GM12878 (cell line): ENCODE measurements at places on chromosomes 11 and 22.

DNA sequence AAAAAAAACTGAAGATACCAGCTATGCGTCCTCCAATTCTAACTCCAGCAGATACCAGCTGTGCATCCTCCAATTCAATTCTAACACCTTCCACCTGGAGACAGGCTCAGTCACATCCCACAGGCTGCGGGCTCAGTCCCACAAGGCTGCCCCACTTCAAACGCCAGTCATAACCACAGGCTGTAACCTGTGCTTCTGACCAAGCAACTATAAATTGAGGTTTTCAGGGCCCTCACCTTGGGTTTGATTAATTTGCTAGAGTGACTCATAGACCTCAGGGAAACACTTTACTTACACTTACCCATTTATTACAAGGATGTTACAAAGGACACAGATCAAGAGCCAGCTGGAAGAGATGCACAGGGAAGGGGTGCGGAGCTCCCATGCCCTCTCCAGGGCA lies 32.4 kb upstream of the MSANTD2 start:
- no peak for DNase-seq

DNA sequence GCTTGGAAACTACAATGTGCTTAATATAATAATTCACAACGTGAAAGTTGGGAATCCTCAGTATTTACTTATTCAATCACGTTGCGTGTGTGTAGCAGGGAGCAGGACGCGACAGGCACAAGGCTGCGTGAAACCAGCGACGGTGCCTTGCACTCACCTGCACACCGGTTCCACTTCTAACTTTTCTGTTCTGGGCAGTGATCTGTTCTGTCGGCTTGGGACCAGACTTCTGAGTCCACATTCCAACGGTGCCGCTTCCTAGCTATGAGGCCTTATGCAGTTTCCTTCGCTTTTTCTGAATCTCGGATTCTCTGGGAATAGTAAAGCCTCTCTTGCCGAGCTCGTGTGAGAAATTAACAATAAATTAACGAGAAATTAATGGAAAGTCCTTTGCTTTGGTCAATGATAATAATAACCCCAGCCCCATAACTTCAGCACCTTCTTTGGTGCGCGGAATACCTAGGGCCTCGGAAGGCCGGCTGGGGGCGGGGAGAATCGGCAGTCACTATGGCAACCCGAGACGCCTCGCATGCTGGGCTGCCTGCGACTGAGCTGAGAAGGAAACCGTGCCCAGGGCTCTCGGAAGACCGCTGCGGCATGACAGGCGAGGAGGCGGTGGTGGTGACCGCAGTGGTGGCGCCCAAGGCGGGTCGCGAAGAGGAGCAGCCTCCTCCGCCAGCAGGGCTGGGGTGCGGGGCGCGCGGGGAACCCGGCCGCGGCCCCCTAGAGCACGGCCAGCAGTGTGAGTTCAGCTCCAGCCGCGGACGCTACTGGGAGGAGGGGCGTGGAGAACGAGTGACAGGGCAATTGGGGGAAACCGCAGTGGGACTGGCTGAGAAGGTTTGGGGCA lies at the start of gene C11orf97:
C11orf97 (plus strand) TSS at position 530 of the 850 bp plus-strand sequence; CDS start at position 598, 68 bp downstream.
- DNase-seq: no peak

DNA sequence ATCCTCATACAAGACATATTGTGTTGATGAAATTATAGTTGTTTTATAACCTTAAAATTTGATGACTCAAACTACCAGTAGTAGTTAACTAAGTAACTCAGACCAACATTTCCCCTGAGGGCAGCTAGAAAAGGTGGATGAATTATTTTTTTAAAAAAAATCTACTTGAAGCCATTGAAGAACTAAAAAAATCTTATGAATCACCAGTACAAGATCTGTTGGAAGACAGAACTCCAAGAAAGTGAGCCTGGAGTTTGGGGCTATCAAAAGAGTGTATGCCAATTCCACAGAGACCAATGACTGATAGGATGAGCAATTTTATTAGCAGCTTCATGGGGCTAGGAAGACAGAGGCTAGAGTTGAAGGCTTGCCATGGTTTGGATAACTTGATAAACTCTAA lies 72.4 kb downstream of the CYP2R1 start:
- no peak for DNase-seq

- no peak for DNase-seq
Observed at GRCh38 chr11:65965986-65966762, 4.6 kb downstream of the SART1 start.

DNA sequence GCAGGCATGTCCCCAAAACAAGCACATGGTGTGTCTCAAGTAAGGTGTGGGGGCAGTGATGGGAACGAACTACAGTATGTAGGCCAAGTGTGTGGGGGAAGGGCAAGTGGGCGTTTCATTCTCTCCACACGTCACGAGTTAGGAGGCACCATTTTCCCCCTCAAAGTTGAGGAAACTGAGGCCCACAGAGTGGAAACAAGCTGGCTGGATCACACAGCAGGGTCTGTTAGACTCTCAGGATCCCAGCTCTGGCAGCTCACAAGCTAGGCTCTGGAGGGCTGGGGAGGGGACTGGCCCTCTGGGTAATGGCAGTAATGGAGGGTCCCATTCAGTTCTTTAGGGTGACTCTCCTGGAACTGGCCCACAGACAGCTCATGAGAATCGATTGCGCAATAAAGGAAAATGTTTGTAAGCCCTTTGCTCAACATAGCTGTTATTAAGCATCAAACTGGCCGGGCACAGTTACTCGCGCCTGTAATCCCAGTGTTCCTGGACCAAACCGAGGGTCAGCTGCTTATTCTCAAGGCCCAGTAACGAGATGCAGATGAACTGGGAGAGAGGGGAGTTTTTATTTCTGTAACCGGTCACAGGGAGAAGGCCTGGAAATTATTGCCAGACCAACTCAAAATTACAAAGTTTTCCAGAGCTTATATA lies 24.1 kb upstream of the TUB start:
- no peak for DNase-seq

DNA sequence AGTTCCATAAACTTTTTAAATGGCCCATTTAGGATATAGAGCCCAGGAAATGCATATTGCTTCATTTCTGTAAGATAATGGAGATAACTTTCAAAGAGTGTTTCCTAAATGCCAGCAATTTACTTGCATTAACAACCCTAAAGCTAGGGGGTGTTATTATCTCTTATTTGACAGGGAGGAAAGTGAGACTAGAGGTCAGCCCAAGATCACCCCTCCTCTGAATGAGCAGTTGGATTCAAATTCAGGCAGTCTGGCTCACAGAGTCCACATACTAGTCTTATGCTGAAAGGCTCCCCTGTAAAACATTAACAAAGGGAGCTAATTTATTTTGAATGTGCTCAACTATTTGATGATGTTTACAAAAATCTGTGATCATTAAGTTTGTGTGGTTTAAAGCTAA lies 49.9 kb upstream of the TRIM77 start:
- no peak for DNase-seq

GRCh38 chr22:49688516-49689254 lies 139.0 kb downstream of the BRD1 start:
- DNase-seq: no peak

GRCh38 chr11:13899603-13900002 lies 62.9 kb upstream of the SPON1 start:
- DNase-seq: no peak
